ENCODE measurements at places on chromosomes 5 and 9. TPM values are rescaled to one million over a fixed set of nuclear protein-coding genes. Genes with fewer than 3 reads are reported as not detected.
A peak's percentile ranks its signal among the peaks of the same experiment; 100 is the strongest.

Gene SPAAR
- 4.1 TPM for total RNA-seq

GRCh38 chr5:170289764-170290163, 7.8 kb downstream of the LCP2 start:
- DNase-seq, result no peak

- DNase-seq, result no peak
Measured at GRCh38 chr5:118921866-118922265, 66.5 kb downstream of the DTWD2 start.

- no peak for DNase-seq
Measured at GRCh38 chr5:179802950-179803562, 3.6 kb downstream of the MGAT4B start.

GRCh38 chr5:135850231-135850630, 15.8 kb downstream of the SLC25A48 start:
- no peak for DNase-seq

DNA sequence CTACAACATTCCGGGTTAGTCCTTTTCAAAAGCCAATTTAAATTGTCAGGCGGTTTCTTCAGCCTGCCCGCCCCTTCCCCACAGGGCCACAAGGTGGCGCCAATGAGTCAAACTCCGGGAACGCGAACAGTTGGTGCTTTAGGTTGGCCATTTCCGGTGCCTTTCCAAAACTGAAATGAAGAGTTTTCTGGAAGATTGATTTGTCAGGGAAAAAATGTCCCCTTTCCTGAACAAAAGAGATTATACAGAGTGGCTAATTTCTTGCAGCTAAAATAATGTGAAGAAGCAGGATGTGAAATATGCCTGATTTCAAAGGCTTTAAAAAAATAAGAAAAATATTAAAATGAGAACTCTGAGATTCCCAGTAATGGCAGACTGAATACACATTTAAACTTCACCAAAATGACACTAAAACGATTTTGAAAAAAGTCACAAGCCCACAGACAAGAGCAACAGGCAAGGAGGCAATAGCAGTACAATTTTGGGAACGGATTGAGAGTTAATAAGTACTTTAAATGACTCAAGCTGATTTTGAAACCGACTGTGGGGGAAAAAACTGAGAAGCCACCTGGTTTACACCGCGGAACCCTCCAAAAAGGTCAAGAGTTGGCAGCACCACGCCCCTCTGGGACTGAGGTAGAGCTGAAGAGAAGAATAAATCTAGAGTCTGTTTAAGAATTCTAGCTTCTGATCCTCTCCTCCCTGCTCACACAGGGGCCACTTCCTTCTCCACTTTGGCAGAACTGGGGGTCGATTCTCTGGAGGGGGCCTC, 45.7 kb downstream of the SLC46A2 start:
- DNase-seq, result peak; percentile 87

GRCh38 chr5:18968966-18969365, 1019.0 kb downstream of the CDH18 start:
- no peak for DNase-seq
